ENCODE measurements at places on chromosomes 4 and X.

GRCh38 chr4:99808260-99808857 is 8.3 kb upstream of the DAPP1 start:
- DNase-seq, result peak; percentile 70

- DNase-seq, result no peak
These were observed 255.4 kb downstream of the SPANXN1 start for GRCh38 chrX:145502670-145503069.

DNA sequence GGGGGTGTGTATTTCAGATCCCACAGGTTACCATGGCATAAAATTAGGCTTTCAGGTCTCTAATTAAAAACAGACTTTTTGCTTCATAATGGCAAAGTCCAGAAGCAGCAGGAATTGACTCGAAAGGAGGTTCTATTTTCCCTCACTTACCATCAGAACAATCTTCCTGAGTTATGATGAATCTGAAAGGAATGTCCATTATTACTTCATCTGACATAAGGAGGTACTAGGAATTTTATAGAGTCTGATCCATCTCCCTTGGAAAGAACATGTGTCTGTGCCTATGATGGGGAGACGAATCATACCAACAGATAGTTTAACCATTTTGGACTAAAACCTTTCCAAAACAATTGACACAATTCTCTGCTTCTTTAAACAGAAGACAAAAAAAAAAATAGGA is 206.3 kb upstream of the FGF13 start:
- DNase-seq, result no peak

GRCh38 chr4:742096-742741 is 36.6 kb downstream of the PCGF3 start:
- DNase-seq, result no peak

- DNase-seq, result no peak
These were observed 238.2 kb upstream of the MAD2L1 start for GRCh38 chr4:120304801-120305200.

GRCh38 chrX:7586126-7586525 is 256.8 kb upstream of the VCX start:
- DNase-seq, result no peak

DNA sequence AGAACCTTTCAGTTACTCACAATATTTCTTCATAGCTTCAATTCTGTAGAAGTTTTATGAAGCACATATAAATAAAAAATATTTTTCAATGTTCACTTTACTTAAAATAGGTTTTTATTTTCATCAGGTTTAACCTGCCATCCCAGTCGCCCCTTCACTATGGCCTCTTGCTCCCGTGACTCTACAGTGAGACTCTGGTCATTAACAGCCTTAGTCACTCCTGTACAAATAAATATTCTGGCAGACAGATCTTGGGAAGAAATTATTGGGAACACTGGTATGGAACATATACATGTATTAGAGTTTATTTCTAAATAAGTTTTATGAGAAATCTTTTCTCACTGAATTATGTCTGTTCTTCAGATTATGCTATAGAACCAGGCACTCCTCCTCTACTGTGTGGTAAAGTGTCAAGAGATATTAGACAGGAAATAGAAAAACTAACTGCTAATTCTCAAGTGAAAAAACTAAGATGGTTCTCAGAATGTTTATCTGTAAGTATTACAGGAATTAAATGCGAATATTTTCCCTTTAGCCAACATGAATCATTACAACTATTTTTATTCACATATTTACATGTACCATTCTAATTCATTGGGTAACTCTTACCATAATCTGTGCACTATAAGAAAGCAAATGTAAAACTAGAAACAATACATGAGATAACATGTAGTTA is 45.6 kb downstream of the SPATA4 start:
- DNase-seq, result no peak

DNA sequence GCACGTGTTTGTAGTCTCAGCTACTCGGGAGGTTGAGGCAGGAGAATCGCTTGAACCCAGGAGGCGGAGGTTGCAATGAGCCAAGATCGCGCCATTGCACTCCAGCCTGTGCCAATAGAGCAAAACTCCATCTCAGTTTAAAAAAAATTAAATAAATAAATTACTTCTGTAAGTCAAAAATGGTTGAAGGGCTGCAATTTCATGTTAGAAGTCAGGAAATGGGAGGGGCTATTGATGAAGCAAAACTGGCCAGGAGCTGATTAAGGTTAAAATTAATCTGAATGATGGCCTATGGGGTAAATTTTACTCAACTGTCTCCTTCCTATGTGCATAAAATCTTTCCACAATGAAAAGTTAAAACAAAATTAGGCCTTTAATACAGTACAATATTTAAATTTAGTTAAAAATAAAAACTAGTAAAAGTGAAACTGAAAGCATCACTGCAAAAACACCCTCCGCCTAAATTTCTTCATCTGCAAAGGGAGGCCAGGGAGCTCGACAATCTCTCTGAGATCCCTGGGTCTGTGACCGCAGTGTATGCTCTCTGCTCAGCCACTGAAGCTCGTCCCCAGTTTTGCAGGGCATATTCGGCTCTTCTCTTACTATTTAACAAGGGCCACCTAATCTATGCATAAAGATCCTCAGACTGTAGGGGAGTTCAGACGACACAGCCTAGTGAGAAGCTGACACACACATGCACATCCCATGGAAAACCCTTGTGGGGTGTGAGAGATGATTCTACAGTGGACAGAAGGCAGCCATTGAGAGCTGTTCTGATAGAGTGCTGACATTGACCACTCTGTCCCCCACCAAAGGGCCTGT is 57.2 kb downstream of the IRF2 start:
- peak; percentile 35 for DNase-seq

DNA sequence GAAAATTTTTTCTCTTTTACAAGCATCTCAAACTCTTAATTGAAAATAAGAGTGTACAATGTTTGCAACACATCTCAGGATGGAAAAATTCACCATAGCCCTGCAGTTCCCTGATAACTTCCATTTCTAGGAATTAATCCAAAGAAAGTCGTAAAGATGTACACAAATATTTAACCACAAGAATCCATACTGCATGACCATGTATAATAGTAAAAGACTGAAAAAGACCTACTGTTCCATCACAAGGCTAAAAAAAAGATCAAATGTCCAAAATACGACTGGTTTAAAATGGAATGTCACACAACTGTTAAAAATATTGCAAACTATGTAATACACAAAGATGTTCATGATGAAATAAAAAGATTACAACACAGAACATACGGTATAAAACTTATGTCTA is 32.1 kb downstream of the HUWE1 start:
- no peak for DNase-seq

DNA sequence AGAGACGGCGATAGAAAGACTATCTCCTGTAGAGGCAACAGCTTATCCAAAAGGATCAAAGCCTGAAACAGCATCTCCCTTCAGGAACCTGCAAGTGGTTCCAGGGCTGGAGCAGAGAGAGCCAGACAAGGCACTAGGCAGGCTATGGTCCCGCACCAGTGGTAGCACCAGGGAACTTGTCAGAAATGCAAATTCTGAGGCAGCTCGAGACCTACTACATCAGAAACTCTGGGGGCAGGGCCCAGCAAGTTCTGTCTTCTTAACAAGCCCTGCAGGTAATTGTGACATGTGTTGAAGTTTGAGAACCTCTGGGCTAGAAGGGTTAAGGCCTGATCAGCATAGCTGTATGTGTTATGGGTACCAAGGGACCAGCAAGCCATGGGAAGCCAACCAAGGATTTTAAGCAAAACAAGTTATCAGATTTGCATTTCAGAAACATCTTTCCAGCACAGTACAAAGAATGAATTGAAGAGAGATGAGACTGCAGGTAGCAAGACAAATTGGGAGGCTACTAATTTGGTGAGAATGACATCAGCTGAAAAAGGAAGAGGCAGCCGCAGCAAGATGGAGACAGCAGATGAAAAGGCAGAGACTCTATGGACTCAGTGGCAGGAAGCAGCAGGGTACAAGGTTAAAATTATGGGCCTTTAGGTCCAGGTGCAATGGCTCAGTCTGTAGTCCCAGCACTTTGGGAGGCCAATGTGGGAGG is 139.7 kb downstream of the TSPAN5 start:
- no peak for DNase-seq

DNA sequence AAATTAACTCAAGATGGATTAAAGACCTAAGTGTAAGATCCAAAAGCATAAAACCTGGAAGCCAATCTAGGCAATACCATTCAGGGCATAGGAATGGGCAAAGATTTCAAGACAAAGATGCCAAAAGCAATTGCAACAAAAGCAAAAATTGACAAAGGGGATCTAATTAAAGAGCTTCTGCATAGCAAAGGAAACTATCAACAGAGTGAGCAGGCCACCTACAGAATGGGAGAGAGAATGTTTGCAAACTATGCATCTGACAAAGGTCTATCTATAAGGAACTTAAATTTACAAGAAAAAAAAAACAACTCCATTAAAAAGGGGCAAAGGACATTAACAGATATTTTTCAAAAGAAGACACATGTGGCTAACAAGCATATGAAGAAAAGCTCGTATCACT is 171.9 kb downstream of the RAB28 start:
- no peak for DNase-seq

DNA sequence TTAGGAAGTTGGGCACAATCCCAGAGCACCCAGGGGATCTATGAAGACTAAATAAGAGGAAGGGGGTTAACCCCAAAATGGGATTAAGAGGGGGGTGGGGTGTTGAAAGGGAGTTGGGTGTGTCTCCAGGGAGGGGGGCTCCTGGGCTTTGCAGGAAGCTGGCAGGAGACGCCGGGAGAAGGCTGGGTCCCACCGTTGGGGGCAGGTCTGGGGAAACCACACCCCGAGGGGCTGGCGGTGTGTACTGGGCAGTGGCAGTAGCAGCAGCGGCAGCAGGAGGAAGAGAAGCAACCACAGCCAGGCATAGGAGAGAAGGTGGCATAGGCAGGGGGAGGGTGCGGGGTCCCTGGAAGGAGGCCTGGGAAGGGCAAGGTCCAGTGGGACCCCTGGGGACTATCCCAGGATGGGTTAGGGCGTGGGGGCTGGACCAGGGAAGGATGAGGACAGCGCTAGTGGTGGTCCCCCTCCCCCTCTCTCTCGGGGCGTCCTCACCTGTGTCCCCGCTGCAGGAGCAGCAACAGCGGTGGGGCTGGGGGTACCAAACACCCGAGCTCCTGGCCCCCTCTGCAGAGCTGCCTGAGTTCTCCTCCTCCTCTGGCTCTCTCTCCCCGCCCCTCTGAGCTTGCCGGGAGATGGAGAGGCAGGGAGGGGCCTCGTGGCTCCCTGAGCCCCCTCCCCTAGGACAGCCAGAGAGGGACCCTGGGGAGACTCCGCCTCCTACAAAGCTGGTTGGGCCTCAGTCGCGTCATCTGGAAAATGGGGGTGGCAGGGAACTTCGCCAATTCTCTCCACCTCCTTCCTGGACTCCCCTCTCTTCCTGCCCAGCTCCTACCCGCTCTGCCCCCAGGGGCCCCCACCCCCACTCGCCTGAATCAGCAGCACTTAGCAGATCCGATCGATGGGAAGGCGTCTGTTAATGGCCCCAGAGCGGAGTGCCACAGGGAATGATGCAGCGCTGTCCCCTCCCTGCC is at the start of gene KCND1:
Gene KCND1, minus strand, starts transcription at position 596 of the 971 bp plus-strand sequence. CDS start 1,573 bp downstream, outside the sequence.
- peak; percentile 13 for DNase-seq

GRCh38 chr4:42460043-42460442 is 62.8 kb downstream of the SHISA3 start:
- DNase-seq, result no peak

DNA sequence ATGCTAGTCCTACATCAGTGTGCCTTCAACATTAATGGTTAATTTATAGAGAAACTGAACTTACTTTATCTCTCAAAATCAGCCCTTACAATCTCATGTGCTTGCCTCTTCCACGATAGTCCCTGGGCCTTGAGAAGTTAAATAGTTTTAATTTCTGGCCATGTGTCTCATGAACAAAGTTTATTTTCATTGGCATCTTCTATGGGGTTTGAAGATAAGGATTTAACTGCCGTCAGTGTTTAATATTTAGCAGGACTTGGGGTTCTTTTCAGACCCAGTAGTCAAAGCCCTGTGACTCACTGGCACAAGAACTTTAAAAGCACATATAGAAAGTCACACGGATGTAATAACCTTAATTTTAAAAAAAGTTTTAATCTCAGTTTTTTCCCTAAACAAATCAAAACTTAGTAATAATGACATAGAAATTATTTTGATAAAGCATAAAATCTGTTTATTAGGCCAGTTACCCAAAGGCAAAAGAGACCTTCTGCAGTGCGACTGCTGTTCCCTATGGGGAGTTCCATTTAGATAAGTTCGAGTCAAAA is 10.1 kb upstream of the MPP1 start:
- no peak for DNase-seq

DNA sequence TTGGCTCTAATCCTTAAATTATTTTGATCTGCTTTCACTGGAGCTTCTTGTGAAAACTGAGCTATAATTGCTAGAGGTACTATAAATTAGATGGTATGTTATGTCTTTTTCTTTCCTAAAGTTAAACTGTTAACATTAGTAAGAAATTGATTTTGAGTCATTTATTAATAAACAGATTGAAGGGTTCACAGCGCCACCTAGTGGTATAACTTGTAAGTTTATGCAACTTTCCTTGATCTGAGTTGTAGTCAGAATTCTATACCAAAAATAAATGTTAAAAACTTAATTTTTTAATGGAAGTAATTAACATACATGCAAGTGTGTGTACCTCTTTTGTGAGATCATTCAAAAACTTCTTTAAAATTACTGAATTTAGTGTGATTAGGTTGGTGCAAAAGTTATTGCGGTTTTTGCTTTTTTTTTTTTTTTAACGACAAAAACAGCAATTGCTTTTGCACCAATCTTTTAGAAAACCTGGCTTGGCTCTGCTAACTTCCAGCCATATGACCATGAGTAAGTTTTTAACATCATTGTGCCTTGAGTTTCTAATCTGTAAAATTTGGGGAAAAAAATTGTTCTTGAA is 151.5 kb downstream of the CENPC start:
- no peak for DNase-seq

- DNase-seq, result no peak
These were observed 110.4 kb downstream of the AMELX start for GRCh38 chrX:11403631-11404030.

- no peak for DNase-seq
These were observed 105.2 kb downstream of the UCHL1 start for GRCh38 chr4:41361794-41362526.

- DNase-seq, result no peak
These were observed 226.5 kb downstream of the FBXO8 start for GRCh38 chr4:174056959-174057358.

- peak; percentile 2 for DNase-seq
These were observed 38.8 kb downstream of the SEPTIN6 start for GRCh38 chrX:119654112-119654531.

DNA sequence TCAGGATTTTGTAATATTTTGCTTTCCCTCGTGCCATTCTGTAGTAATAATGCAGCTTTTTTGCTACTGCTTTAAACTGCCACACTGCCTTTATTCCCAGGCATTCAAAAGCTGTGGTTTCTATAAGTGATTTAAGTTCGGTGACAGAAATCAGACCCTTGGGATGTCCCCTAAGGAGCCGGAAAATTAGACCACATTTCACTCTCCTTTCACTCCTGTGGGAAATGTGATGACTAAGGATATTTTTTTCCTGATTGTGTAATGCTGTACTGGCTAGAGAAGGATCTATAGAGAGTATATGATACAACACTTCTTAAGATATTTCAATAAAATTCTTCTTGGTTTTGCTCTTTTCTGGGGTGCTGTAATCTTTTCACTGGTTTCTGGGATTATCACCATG is 24.4 kb downstream of the UGT2A3 start:
- no peak for DNase-seq

Measured in stimulated activated CD4-positive, alpha-beta T cell treated with anti-CD3 and anti-CD28 coated beads, Interleukin-4, amount 100 ng/mL, for 4 hours (primary cell).